ENCODE measurements at places on chromosomes 11 and 22.
A peak's percentile ranks its signal among the peaks of the same experiment; 100 is the strongest.

GRCh38 chr11:1889224-1889930, 2.3 kb downstream of the PRR33 start:
- DNase-seq: peak; percentile 49

GRCh38 chr11:43779306-43779705, 98.8 kb downstream of the HSD17B12 start:
- DNase-seq: no peak

- no peak for DNase-seq
Observed at GRCh38 chr11:65493367-65494176, 5.3 kb upstream of the MALAT1 start.

DNA sequence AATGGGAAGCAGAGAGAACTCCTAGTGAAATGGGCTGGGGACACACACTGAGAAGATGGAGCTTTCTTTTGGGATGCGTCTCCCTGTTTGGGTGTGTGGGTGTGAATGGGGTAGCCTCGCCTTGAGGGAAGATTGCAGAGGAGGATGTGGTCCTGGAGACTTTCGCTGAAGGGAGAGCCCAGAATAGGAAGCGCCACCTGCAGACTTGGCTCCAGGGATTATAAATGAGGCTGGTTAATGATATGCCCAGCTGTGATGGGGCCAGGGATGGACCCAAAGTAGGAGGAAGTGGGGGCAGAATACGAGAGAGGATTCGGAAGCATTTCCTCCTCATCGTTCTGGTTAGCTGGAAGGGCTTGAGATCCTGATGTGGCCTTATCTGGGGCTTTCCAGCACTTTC, 13.7 kb downstream of the RELT start:
- no peak for DNase-seq

- no peak for DNase-seq
Observed at GRCh38 chr22:46976598-46976997, 214.1 kb downstream of the TBC1D22A start.

DNA sequence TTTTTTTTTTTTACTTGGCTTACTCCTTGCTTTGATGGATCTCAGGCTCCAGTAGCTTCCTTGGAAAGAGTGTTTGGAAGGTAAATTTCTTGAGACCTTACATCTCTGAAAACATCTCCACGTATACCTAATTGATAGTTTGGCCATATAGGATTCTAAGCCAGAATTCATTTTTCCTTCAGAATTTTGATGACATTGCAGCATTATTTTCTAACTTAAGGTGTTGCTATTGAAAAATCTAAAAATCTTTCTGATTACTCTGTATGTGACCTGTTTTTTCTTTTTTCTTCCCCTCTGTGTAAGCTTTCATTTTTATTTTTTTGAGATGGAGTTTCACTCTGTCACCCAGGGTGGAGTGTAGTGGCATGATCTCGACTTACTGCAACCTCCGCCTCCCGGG, 23.1 kb upstream of the SPTBN2 start:
- DNase-seq: no peak

DNA sequence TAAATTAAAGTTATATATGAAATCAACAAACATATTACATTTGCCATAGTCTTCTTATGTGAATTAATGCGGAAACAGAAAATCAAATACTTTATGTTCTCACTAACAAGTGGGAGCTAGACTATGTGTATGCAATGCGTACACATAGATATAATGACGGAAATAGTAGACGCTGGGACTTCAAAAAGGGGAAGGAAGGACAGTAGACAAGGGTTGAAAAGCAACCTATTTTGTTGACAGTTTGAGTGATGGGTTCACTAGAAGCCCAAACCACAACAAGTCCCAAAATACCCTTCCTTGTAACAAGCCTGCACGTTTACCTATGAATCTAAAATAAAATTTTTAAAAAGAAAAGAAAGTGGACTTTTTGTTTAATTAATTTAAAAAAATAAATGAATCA, 430.8 kb upstream of the CNTN5 start:
- no peak for DNase-seq

DNA sequence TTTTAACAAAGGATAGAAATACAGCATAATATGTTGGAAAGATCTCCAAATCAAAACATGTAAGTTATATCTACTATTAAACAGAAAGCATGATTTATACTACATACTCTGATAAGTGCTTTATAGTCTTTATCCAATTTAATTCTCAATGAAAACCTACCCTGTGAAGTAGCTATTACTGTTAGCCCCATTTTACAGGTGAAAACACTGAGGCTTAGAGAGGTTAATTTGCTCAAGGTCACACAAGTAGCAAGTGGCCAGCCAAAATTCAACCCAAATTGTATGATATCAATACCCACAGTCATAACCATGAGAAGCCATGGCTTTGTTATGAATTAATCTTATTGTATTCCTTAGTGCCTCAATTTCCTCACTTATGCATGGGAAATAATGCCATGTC, 675 bp upstream of the OR5AN1 start:
- no peak for DNase-seq

GRCh38 chr11:3156661-3157311, 8.3 kb downstream of the OSBPL5 start:
- no peak for DNase-seq

DNA sequence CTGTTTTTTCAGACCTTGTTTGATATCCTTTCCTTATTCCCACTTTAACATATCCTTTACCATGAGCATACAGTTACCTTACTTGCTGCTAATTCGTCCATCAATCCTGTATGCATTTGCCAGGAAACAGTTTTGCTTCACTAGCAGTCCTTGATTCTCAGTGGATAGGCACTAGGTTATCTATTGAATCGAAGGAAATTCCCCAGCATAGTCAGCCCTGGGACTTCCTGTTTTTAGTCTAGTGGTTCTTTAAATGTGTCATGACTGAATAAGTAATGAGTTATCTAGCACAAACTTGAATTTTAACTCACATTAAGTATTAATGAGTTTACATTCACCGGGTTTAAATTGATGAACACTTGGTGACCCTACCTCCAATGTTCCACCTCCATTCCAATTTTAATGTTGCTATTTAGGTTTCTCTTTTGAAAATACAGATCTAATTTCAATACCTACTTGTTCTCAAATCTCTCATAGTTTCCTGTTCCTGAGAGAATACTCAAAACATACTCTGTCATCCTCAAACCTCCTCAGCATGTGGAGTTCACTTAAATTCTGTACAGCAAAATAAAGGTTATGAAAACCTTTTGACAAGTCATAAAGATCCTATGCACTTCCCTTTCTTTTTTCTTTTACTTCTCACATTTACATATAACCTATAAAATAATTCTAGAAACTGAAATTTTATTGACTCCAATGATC, 1375.1 kb upstream of the TENM4 start:
- DNase-seq: no peak

- DNase-seq: no peak
Observed at GRCh38 chr22:39123751-39124581, 26.9 kb downstream of the APOBEC3H start.

DNA sequence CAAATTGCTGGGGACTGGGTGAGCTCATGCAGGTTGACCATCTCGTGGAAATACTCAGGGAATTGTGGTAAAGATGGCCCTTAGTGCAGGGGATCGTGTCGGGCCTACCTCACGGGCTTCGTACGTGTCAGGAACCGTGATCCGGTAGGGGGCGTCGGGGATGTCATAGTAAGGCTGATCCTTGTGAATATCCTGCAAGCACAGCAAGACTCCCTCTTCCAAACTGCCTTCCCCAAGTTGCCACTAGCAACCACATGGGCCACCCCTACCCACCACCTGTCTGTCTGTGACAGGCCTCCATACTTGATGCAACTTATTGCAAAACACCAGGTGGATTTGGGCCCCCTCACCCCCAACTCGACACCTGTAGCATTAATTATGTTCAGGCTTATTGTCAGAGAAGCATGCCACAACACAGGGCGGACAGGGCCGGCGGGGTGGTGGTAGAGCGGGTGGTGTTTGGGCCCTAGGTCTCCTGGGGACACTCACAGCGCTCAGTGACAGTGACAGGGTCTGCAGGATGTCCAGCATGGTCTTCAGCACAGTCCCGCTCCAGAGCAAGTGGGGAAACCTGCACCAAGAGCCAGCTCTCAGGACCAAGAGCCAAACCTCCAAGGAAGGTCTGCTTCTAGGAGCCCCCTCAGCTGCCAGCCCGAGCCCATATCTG, 22.6 kb upstream of the SERPIND1 start:
- DNase-seq: no peak

Data from activated T-helper 9 cell treated with anti-CD3 and anti-CD28 coated beads, Interleukin-2, amount 50 U/mL, for 16 hours (primary cell).